Left lung (tissue), 14 donors: ENCODE measurements at places on chromosomes 4 and X. TPM values are rescaled to one million over a fixed set of nuclear protein-coding genes. Genes with fewer than 3 reads are reported as not detected.

DRP2 gene
- total RNA-seq: 0.09 TPM

GRCh38 chr4:8344377-8344776 is 74.8 kb downstream of the HTRA3 start:
- no peak for DNase-seq

DNA sequence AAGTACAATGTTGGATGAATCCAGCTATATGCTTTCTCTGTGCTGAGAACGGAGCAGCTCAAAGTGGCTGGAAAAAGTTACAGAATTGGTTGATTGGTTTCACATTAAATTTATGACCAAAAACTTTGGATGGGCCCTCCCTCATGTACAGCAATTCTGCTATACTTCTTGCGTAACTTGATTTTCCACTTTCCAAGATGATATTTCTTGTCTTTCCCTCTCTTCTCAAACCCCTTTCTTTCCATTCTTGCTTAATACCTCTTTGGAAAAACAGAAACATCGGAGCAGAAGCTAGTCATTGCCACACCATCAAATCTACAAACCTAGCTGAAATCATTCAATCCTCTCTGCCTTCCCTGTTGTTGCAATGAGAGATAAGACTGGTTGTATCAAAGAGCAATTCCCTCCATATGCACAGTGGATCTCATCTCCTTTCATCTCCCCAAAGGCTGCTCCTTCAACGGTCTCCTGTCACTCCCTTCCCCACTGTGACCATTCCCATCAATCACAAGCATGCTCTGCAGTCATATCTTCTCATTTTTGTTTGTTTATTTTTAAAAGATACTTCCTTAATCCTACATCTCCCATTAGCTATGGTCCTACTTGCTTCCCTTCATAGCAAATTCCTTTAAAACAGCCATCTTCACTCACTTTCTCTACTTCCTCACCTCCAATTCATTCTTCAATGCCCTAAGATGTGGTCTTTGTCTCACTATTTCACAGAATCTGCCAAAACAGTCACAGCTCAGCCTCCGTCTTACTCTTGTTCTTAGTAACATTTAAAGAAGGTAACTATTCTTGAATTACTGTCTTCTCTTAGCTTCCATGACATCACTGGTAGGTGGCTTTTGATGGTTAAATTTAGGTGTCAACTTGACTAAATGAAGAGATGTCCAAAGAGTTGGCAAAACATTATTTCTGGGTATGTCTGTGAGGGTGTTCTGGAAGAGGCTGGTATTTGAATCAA is 145.5 kb downstream of the FAM13A start:
- no peak for DNase-seq

GRCh38 chrX:124373348-124373747 is 27.0 kb downstream of the SH2D1A start:
- DNase-seq: no peak

DNA sequence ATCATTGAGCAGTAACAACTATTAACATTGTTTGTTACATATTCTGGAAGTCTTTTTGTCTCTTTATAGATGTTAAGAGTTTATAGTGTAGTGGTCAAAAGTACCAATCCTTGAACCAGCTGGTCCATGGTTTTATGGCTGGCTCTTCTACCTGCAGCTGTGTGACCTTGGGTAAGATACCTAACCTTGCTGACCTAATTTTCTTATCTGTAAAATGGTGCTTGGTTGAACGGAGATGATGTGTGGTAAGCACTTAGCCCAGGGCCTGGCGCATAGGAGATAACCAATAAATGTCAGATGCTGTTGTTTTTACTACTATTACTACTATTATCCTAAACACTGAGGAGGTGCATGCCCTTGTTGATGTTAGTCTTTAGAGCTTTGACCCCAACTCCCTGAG is 116.6 kb downstream of the TMEM164 start:
- DNase-seq: no peak

DNA sequence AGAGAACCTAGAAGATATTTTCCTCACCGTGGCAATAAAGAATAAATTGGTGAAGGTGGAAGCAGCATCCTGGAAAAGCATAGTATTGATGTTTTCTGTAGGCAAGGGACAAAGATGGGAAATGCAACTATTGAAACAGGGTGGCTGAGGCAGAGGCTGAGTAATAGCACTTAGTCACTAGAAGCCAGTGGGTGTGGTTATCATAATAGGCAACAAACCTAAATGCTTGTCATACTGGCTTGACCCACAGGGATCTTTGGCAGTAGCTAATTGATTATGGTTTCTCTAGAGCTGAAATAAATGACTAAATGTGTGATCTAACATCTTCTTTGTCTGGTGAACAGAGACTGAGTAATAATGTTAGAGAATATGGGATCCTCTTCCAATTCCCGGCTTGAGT is 353.6 kb upstream of the RPS6KA3 start:
- no peak for DNase-seq

- DNase-seq: no peak
Observed at GRCh38 chr4:144703494-144703893, 57.5 kb downstream of the HHIP start.
